SW 1271 (cell line): ENCODE measurements at places on chromosomes 2 and 18.

- no peak for DNase-seq
These were observed 63.9 kb upstream of the CCDC195 start for GRCh38 chr2:224780106-224780505.

GRCh38 chr2:215365184-215365658, 53.4 kb downstream of the ATIC start:
- DNase-seq, result no peak

- no peak for DNase-seq
These were observed 106.7 kb upstream of the CHAC2 start for GRCh38 chr2:53660886-53661285.

GRCh38 chr2:239299218-239299939, 101.4 kb downstream of the HDAC4 start:
- DNase-seq, result no peak

DNA sequence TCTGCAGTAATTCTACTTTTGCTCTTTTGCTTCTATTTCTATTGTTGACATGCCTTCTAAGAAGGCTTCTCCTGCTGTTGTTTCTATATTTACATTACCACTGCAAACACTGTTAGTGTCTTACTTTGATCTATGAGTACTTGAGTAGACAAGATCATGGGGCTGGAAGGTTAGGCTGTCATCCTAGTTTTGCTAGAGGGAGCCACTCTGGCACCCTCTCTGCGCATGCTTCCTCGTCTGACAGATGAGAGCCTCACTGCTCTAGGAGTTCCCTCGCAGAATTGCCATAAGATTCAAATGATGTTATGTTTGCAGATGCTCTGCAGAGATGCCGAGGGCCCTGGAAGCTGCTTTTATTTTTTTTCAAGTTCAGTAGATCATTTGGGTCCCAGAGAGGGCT, 185.6 kb downstream of the RNF144A start:
- DNase-seq, result no peak

- DNase-seq, result no peak
These were observed 13.0 kb upstream of the TET3 start for GRCh38 chr2:73971722-73972121.

- no peak for DNase-seq
These were observed 23.2 kb downstream of the RNF152 start for GRCh38 chr18:61869636-61870035.

DNA sequence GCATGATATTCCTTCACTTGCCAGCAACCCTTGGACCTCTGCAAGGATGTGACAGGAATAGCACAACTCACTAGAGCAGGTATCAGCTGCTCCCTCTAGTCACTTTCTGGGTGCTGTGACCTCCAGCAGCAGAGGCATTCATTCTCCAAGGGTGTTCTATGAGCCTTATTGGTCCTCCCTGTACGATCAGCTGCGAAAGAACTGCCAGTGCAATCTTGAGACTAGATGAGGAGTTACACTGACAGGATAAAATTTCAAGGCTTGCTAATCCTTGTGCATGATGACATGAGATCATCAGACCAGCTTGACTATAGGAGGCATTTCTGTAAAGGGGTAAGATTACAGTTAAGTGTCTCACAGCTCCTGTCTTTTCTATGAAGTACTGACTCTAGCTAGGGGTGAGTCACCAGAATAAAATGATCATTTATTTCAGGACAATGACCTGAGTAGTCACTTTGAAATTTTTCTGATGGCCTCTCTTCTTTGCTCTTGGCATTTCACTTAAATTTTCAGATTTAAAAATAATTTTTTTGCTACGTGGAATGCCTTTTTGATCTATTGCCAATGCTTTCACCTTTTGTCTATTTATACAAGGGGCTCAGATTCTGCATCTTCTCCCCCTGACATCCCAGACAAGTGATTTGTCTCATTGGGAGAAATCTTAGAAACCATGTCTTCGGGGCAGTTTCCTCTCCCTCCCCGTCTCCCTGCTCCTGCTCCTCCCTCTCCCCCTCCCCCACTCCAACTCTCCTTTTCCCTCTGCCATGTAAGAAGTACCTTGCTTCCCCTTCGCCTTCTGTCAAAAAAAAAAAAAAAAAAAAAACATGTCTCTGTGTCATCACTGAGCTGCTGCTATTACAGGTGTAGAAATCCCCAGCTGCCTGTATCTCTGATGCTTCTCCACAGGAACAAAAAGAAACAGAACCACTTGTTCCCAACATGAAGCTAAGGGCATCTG, 49.2 kb upstream of the FRZB start:
- no peak for DNase-seq
